ENCODE measurements at places on chromosomes 11 and 22.

DNA sequence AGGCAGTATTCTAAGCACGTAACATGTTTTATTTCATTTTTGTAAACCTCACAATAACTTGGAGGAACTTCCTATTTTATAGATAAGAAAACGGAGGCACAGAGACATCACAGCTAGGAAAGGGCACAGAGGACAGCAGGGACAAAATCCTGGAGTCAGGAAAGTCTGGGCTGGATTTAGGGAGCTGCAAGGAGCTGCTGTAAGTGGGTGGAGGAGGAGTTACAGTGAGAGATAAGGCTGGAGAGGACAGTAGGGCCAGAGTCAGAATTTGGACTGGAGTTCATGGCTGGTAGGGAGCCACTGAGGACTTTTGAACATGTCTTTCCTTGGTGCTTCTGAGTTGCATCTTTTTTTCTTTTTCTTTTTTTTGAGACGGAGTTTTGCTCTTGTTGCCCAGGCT is 32.2 kb upstream of the PTPRJ start:
- no peak for DNase-seq

DNA sequence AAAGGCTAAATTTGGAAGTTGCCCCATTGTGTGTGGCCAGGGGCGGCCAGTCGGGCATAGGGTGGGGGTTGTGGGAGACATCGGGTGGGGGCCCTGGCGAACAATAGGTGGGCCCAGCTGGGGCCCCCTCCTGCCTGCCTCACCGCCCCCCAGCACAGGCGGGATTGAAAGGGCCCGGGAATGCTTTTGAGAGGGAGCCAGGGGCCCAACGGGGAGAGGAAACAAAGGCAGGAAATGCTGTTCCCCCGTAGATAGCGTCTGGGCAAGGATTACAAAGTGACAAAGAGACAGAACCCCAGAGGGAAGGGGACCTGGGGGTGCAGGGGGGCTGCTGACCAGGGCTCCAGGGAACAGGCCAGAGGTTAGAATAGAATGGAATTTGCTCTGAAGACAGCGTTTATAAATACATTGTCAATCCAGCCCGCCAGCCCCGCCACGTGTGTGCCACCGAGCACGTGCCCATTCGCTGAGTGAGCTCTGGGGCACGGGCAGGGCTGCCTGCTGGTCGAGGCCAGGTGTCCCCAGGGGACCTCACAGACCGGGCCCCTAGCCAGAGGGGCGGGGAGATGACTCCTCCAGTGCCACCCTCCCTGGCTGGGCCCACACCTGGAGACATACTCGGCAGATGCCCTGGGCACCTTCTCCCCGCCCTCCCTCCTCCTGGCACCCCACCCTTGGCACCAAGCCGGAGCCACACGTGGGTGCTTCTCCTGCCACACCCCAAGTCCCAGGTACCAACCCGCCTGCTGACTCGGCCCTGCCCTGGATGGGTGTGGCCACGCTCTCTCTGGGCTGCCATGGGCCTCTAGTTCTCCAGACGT is 9.7 kb downstream of the PDGFB start:
- no peak for DNase-seq

- DNase-seq: no peak
Measured at GRCh38 chr22:37639771-37640590, 512 bp downstream of the SH3BP1 start.

DNA sequence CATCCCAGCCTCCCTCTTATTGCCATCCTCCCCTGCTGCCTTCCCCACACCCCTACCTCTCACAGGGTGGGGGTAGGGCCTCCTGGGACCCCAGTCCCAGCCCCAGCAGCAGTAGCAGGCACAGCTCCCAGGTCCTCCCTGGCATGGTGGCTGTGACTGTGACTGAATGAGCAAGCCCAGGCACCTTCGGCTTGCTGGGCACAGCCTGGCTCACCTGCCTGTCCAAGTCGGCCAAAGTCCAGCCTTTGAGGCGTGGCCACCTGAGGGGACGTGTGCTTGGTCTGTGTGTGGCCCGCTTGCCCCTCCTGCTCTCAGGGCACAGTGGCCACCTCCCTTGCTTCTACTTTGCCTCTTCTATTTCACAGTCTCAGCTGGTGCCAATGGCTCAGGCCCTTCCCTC is at the start of gene TREH:
TREH (minus strand) TSS at position 168 of the 400 bp plus-strand sequence; CDS start at position 145, 23 bp downstream.
- DNase-seq: no peak

DNA sequence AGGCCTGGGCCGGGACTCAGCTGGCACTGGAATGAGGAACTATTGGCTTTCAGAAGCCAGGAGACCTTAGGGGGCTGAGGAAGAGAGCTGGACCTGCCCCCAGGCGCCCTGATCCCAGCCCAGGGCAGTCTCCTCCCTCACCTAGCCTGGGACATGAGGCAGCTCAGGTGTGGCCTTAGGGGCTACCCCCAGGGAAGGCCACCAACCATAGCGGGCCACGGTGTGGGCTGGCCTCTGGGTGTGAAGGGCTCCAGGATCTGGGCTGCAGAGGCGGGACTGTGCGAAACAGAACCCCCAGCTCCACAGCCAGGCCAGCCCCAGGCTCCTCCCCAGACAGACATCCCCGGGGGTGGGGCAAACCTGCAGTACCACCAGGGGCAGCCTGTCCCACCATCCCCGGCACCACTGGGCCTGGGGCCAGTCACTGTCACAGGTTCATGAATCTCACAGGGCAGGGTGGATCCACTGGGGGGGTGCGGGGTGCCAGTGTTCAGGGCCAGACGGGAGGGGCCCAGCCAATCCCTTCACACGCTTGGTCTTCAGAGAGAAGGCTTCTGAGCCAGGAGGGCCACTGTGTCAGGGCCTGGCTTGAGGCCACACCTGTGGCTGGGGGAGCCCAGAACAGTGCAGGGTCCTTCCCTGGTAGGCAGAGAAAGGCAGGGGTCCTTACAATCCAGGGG is 3.5 kb downstream of the PLXNB2 start:
- no peak for DNase-seq

DNA sequence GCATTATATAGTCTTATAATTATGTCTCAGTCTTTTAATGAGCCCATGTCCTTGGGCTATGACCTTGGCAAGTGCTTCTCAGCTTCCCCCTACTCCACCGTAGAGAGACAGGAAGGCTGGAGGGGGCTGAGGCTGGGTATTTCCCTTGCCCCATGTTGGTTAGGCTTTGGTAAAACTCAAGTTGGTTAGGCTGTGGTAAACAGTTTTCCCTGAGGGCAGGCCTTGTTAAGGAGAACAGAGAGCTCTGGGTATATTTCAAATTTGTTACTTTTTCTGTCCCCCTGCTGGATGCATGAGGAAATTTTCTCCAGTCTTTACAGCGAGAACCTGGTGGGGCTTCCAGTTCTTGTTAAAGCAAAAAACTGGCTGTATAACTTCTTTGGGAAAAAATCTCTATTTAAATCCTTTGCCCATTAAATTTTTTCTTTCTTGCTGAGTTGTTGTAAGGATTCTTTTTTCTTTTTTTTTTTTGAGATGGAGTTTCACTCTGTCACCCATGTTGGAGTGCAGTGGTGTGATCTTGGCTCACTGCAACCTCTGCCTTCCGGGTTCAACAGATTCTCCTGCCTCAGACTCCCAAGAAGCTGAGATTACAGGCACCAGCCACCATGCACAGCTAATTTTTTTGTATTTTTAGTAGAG is 12.2 kb upstream of the DCHS1 start:
- DNase-seq: peak; percentile 36

DNA sequence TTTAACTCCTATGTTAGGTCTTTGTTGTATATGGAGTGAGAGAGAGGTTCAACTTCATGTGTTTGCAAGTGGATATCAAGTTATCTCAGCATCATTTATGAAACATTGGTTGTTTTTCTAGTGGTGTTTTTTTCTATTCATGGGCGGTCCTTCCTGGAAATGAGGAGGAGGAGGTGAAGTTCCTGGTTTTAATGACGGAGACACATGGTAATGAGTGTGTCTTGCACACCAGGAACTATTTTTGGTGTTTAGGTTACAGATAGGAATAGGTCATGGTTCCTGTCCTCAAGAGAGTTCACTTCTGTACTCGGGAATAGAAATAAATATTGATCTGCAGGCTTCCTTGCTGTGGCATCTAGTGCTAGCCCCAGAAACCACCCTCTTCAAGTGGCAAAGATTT is 74.9 kb downstream of the JAM3 start:
- no peak for DNase-seq

GRCh38 chr11:121452609-121453150 is at the start of gene SORL1-AS1:
Gene SORL1-AS1 (minus strand): TSS chr11:121452967.
- no peak for DNase-seq

DNA sequence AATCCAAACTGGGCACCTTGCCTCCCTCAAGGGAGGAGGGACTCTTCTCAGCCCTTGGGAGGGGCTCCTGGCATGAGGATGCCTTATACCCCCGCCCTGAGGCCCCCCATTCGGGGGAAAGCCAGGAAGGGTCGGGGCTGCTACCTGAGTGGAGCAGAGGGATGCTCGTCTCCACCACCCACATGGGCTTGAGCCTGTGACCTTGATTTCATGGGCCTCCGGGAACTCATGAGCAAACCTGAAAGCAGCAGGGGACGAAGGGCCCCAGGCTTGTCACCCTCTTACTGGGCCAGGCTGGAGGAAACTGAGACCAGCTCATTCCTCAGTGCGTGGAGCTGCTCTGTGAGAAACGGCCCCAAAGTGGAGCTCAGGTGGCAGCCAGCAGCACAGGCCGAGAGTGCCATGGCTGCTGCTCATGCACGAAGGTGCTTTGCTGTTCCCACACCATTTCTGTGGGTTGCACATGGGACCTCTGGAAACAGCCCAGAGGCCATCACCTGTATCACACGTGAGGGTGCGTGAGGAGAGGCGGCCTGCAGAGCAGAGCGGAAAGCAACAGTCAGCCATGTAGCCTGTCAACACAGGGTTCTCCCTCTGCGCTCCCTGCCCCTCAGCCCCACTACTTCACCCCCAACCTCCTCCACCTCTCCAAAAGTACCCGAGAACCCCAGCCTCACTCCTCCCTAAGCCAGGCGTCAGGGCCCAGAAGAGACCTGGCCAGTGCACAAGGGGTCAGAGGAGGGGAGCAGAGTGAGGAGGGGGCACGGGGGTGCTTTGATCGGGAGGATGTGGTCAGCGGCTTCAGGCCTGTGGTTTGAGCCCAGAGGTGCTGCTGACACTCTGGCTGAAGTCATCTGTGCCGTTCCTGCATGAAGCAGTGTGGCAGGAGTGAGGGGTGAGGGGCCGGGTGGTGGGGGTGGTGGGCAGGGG is 14.1 kb upstream of the IL2RB start:
- no peak for DNase-seq

GRCh38 chr11:111589886-111590499 is 12.3 kb upstream of the SIK2 start:
- DNase-seq: no peak

DNA sequence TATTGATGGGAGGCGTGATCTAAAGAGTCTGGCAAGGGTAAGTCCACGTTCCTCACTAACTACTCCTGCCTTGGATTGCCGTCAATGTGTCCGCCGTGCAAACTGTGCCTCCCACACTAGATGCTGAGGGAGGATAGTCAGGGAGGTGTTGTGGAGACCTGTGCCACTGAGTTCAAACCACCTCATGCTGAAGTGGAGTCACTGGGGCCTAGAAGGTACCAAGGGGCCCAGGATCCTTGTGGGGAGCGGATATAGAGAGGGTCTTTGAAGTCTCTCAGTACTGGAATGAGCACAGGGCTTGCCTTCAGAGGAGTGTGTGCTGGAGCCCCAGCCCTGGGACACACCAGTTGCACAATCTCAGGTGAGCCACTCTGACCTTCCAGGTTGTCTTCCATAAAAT is 27.1 kb upstream of the TMPRSS4 start:
- no peak for DNase-seq

GRCh38 chr22:48493733-48494132 is 1333.9 kb downstream of the BRD1 start:
- DNase-seq: no peak

GRCh38 chr11:86775361-86775760 is 25.0 kb upstream of the PRSS23 start:
- DNase-seq: no peak

- no peak for DNase-seq
Measured at GRCh38 chr11:116189408-116190170, 583.2 kb downstream of the BUD13 start.

- peak; percentile 97 for DNase-seq
Measured at GRCh38 chr11:130166457-130166784, 6.8 kb downstream of the ST14 start.

- no peak for DNase-seq
Measured at GRCh38 chr11:121153472-121153871, 52.4 kb downstream of the TECTA start.

DNA sequence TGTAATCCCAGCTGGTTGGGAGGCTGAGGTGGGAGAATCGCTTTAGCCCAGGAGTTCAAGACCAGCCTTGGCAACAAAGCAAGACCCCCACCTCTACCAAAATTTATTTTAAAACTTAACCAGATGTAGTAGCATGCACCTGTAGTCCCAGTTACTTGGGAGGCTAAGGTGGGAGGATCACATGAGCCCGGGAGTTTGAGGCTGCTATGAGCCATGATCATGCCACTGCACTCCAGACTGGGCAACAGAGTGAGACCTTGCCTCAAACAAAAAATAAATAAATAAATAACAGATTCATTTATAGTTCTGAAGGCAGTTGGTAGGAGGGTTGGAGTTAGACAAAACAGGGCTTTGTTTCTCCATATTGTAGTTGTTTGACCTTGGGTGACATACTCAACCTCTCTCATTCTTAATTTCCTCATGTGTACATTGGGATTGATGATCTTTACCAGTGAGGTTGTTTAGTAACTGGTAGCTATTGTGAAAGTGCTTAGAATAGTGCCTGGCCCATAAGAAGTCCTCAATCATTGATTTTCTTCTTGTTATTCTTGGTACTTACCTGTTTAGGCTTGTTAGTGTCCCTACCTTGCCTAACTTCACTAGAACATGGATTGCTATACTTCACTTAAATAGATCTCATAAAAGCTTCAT is 79.1 kb downstream of the EMSY start:
- DNase-seq: no peak

DNA sequence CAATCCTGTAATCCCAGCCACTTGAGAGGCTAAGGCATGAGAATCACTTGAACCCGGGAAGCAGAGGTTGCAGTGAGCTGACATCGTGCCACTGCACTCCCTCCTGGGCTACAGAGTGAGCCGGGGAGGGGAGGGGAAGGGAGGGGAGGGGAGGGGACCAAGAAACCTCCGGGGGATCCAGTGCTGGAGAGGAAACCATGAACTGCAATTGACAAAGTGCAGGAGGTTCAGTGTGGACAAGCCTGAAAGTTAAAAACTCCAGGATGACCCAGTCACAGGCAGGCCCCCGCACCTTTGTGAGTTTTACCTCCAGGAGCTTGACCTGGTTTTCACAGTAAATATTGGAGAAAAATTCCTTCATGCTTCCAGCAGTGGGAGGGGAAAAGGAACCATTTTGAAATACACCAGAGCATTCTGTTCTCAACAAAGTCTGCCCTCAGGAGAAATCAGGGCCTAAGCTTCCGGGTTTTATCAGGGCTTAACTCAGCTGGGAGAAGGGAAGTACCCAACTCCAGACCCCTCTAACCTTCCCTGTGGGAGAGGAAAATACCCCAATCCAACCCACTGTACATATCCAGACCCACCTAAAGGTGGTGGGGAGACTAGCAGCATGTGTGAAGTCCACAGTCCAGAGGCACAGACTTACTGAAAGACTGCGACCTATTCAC is 15.5 kb upstream of the ZFTA start:
- DNase-seq: no peak

GRCh38 chr11:126654886-126655806 is 299.7 kb downstream of the ST3GAL4 start:
- no peak for DNase-seq

- no peak for DNase-seq
Measured at GRCh38 chr11:1990872-1991578, 6.6 kb downstream of the H19 start.
